Neural crest cell (in vitro differentiated cells): ENCODE measurements at places on chromosomes 16 and 17. TPM values are rescaled to one million over a fixed set of nuclear protein-coding genes. Genes with fewer than 3 reads are reported as not detected.
A peak's percentile ranks its signal among the peaks of the same experiment; 100 is the strongest.

GRCh38 chr17:8835631-8836364 is 31.7 kb downstream of the PIK3R6 start:
- H3K27ac ChIP-seq = no peak overlapping the region
- no peak for DNase-seq
- peaks cover 6% of the 10 kb centered on the region for H3K4me1 ChIP-seq
- H3K4me3 ChIP-seq = no peak overlapping the region

DNA sequence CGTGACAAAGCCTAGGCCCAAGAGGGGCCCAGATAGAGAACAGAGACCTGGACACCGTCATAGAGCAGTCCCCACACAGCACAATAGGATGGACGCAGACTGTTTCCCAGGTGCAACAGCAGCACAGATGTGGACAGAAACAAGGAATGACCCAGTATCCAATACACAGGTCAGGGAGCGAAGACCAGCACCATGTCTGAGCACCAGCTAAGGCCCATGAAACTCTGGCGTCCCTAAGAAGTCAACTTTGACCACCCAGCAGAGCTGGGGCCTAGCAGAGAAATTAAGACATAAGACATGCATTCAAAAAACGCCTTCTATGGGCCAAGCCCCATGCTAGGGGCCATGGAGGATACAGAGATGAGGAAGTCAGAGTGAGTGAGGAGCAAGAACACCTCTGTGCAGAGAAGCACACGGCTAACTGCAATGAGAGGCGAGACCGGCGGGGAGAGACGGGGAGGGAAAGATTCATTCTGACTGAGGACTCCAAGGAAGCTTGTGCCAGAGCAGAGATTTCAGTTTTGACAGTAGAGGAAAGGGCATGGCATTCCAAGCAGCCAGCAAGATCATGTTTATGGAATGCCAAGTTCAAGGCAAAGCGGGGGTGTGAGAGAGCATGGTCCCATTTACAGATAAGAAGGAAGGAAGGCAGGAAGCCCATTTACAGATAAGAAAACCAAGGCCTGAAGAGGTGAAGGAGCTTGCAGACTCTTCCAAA is 50.8 kb downstream of the PITPNM3 start:
- no peak for DNase-seq
- H3K36me3 ChIP-seq = no peaks in the 10 kb centered on the region
- no peaks in the 10 kb centered on the region for H3K4me1 ChIP-seq
- H3K4me3 ChIP-seq = no peak overlapping the region
- no peaks in the 10 kb centered on the region for H3K27me3 ChIP-seq

GRCh38 chr17:36547776-36548175 is 3.1 kb downstream of the GGNBP2 start:
- H3K27me3 ChIP-seq = no peaks in the 10 kb centered on the region
- H3K4me3 ChIP-seq = peak overlapping the region; percentile 62
- peaks cover 27% of the 10 kb centered on the region for H3K4me1 ChIP-seq
- H3K27ac ChIP-seq = peak overlapping the region; percentile 75

DNA sequence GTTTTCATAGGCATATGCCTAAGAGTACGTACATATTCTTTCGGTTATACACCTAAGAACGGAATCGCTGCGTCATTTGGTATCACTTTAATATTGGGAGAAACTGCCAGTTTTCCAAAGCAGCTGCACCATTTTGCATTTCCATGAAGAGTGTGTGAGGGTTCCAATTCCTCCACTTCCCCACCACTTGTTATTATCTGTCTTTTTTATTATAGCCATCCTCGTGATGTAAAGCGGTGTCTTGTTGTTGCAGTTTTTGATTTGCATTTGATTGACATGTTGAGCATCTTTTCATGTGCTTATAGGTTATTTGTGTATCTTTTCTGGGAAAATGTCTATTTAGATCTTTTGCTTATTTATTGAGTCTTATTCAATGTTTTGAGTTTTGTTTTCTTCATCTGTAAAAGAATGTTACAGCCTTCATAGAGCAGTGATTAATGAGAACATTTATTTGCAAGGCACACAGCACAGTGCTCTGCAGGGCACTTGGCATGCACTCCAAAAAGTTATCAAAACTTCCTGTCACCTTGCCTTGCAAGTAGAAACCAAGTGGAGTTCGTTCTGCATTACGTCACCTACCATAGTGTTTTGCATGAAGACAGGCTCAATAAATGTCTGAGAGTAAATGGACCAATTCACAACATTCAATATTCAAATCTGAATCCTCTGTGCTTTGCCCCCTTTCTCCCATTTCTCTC is 26.6 kb upstream of the ST6GALNAC1 start:
- H3K4me3 ChIP-seq = peak overlapping the region; percentile 91
- peaks cover 28% of the 10 kb centered on the region for H3K4me1 ChIP-seq
- no peak overlapping the region for H3K27ac ChIP-seq
- no peak for DNase-seq
- no peaks in the 10 kb centered on the region for H3K36me3 ChIP-seq

GRCh38 chr16:47774661-47775060 is 313.5 kb downstream of the PHKB start:
- H3K4me1 ChIP-seq = peaks cover 25% of the 10 kb centered on the region
- H3K4me3 ChIP-seq = no peak overlapping the region
- H3K27ac ChIP-seq = no peak overlapping the region
- H3K27me3 ChIP-seq = no peaks in the 10 kb centered on the region

NTN1 gene
- 10.1 and 10.3 TPM in 2 replicates for total RNA-seq

DNA sequence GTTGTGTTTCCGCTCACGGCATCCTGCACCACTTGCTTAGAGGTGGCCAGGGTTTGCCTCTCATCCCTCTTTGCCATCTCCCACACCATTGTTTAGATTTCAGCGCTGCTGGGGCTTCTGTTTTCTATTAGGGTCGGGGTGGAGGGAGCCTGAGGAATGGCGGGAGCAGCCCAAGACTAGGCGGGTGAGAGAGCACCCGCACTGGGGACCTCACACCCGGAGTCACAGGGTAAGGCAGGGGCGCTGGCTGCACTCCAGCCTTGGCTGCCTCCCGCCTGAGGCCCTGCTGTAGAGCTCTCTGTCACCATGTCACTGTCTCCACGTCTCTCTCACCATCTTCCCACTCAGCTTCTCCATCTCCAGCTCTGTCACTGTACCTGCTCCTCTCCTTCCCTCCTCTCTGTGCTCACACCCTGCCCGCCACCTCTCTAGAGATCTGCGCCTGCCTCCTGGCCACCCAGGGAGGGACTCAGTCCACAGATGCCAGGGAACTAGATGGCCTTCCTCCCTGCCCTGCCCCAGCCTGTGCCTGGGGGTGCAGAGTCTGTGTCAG is 32.8 kb upstream of the ABCC3 start:
- H3K4me3 ChIP-seq = no peak overlapping the region
- H3K27ac ChIP-seq = peak overlapping the region; percentile 2
- no peaks in the 10 kb centered on the region for H3K36me3 ChIP-seq
- peaks cover 2% of the 10 kb centered on the region for H3K27me3 ChIP-seq
- peaks cover 24% of the 10 kb centered on the region for H3K4me1 ChIP-seq
- no peak for DNase-seq

DNA sequence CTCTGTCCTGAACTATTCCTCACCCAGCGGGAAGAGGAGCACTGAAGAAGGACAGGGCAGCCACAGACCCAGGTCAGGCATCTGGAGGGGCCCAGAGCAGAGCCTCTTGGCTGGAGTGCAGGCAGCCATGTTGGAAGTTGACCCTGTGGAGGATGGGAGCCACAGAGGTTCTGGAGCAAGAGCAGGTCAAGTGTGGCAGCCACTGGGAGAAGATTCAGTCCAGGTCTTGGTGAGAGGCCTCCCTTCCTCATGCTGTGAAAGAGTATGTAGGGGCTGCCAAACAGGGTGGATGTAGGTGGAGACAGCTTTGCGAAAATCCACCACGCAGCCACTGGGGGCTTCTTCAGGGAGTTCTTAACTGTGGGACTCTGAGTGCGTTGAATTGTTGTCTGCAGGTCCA is 590 bp upstream of the CD79B start:
- no peak for DNase-seq
- no peak overlapping the region for H3K27ac ChIP-seq
- no peak overlapping the region for H3K4me3 ChIP-seq
- H3K36me3 ChIP-seq = no peaks in the 10 kb centered on the region
- H3K27me3 ChIP-seq = no peaks in the 10 kb centered on the region

- DNase-seq = no peak
- peak overlapping the region; percentile 43 for H3K27ac ChIP-seq
- H3K4me1 ChIP-seq = peaks cover 10% of the 10 kb centered on the region
- H3K36me3 ChIP-seq = no peaks in the 10 kb centered on the region
- H3K4me3 ChIP-seq = peak overlapping the region; percentile 55
Observed at GRCh38 chr17:42653179-42654124, 5.6 kb upstream of the TUBG2 start.

- peaks cover 7% of the 10 kb centered on the region for H3K4me1 ChIP-seq
- H3K27ac ChIP-seq = no peak overlapping the region
- peaks cover 76% of the 10 kb centered on the region for H3K27me3 ChIP-seq
- no peak overlapping the region for H3K4me3 ChIP-seq
Observed at GRCh38 chr16:15854906-15855703, 1.7 kb downstream of the MYH11 start.
